Tibial nerve (tissue), 4 donors: ENCODE measurements at places on chromosomes 1 and 21. TPM values are rescaled to one million over a fixed set of nuclear protein-coding genes. Genes with fewer than 3 reads are reported as not detected.
A peak's percentile ranks its signal among the peaks of the same experiment; 100 is the strongest.

Gene TNFSF4
- total RNA-seq = 1.4 TPM

Gene OR10J5
- total RNA-seq = not detected

Gene SERPINC1
- not detected for total RNA-seq

Gene MRAP
- total RNA-seq = 4.6 TPM

Gene BMP8B
- 26.9 TPM for total RNA-seq

Gene DENND2C
- 3.3 TPM for total RNA-seq

Gene EFNA1
- 34.3 TPM for total RNA-seq

Gene PLPPR5
- 0.20 TPM for total RNA-seq

DNA sequence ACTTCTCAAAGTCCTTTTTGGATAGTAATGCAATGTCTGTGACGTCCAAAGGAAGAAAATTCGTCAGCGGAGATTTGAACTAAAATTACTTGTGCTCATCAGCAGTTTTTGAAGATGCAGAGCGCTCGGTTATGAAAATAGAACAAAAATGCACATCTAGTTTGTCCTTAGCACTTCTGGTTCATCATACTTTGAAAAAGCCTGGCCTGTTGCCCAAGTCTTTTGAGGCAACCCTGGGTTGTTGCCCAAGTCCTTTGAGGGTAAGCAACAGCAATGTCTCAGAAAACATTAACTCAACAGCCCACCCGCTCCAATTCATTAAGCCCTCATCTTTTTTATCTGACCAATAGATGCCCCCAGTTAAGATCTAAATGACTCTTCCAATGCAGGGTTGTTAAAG, 91.9 kb downstream of the HUNK start:
- H3K36me3 ChIP-seq = no peaks in the 10 kb centered on the region
- H3K4me3 ChIP-seq = no peak overlapping the region
- H3K27ac ChIP-seq = no peak overlapping the region
- no peaks in the 10 kb centered on the region for H3K4me1 ChIP-seq
- no peaks in the 10 kb centered on the region for H3K27me3 ChIP-seq
- DNase-seq = no peak

- no peak for DNase-seq
- H3K36me3 ChIP-seq = no peaks in the 10 kb centered on the region
- H3K27ac ChIP-seq = no peak overlapping the region
- no peaks in the 10 kb centered on the region for H3K4me1 ChIP-seq
- no peak overlapping the region for H3K4me3 ChIP-seq
Measured at GRCh38 chr1:48043622-48044021, 46.4 kb upstream of the TRABD2B start.

GRCh38 chr21:33449616-33450015, 30.2 kb downstream of the TMEM50B start:
- H3K4me1 ChIP-seq = peaks cover 7% of the 10 kb centered on the region
- H3K27ac ChIP-seq = no peak overlapping the region
- DNase-seq = no peak
- H3K36me3 ChIP-seq = peaks cover 65% of the 10 kb centered on the region
- no peaks in the 10 kb centered on the region for H3K27me3 ChIP-seq

- DNase-seq = no peak
- H3K36me3 ChIP-seq = no peaks in the 10 kb centered on the region
- no peaks in the 10 kb centered on the region for H3K4me1 ChIP-seq
- no peak overlapping the region for H3K27ac ChIP-seq
- H3K4me3 ChIP-seq = no peak overlapping the region
- no peaks in the 10 kb centered on the region for H3K27me3 ChIP-seq
Measured at GRCh38 chr1:23936481-23937176, 23.0 kb upstream of the PNRC2 start.

GRCh38 chr1:210001751-210002150, 63.7 kb downstream of the SYT14 start:
- no peaks in the 10 kb centered on the region for H3K36me3 ChIP-seq
- no peak overlapping the region for H3K27ac ChIP-seq
- no peaks in the 10 kb centered on the region for H3K4me1 ChIP-seq
- no peak overlapping the region for H3K4me3 ChIP-seq
- no peak for DNase-seq
- H3K27me3 ChIP-seq = no peaks in the 10 kb centered on the region

DNA sequence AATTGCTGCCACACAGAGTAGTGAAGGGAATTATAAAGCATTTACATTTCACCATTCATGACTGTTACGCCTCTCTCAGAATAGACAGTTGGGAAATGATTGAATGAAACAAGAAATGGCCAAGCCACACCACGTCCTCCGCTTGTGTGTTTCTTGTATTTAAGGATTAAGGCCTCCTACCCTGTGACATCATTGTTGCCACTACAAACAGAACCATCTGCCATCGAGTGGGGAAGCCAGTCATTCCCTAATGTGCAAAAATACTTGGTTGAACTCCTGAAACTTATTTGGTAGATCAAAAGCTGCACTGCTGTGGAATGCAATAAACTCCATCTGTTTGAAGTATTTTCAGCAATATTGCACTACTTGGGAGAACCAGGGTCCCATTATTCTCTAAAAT, 99.0 kb upstream of the C1orf105 start:
- no peak overlapping the region for H3K4me3 ChIP-seq
- no peak for DNase-seq
- no peak overlapping the region for H3K27ac ChIP-seq

GRCh38 chr1:180358649-180359048, 128.6 kb downstream of the LHX4 start:
- no peak overlapping the region for H3K4me3 ChIP-seq
- peaks cover 6% of the 10 kb centered on the region for H3K4me1 ChIP-seq
- DNase-seq = no peak
- H3K27ac ChIP-seq = no peak overlapping the region

DNA sequence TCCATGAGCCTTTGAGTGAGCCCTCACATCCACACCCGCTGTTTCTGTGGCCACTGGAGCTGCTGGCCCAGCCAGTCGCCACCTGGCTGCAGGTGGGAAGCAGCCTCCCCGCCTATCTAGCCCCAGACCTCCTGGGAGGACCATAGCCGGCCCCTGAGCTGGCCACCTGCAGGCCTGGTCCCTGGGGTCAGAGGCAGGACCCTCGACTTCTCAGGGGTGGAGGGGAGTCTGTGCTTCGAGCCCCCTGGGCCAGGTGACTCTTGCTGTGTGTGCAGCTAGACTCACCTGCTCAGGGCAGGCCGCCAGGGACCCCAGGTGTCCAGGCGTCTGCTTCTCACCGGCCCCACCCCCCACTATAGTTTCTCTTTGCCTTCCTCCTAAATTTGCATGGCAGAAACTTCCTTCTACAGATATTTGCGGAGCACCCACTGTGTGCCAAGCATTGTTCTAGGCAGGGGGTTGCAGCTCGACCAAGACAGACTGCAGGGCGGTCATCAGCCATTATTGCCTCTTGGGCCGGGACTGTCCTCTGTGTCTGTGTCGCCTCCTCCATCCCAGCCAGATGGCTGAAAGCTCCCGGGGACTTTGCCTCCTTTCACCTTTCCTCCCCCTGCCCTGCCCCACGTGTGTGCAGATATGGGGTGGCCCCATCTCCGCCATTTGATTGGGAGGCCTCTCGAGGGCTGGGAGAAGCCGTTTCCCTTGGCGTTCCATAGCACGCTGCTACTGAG, 27.3 kb downstream of the SPSB1 start:
- no peaks in the 10 kb centered on the region for H3K36me3 ChIP-seq
- H3K27me3 ChIP-seq = no peaks in the 10 kb centered on the region
- no peak overlapping the region for H3K4me3 ChIP-seq
- DNase-seq = no peak
- H3K4me1 ChIP-seq = peaks cover 83% of the 10 kb centered on the region

DNA sequence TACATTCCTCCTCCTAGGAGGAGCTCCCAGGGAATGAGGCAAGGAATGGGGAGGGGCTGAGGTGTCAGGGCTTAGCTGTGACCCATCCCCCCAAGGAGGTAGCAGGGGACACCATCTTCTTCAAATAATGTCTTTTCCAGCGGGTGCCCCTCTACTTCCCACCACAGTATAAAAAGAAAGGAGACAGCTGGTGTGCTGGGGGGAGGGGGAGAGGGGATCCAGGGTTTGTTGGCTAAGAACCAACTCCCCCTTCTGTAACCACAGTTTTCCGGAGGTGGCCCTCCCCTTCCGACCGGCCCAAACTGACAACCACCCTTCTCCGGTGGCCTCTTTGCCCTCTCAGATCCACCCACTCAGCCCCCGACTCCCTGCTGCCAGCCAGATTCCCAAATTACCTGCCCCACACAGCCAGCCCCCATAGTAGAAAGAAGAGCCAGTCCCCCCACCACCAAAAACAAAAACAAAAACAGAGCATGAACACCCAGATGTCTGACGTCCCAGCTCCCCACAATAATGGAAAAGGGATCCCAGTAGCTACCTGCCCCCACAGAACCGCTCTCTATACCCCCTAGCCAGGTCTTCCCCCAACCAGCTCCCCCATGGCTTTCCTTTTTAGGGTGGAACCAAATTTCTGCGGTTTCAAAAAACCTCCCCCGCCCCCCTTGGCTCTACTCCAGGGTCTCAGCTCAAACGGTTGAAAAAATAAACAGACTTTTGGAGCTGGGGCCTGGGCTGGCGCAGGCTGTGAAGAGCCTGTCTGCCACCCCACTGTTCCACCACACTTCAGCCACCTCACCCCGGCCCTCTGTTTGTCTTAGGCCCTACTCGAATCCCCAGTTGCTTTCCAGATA, 2.1 kb downstream of the ARHGEF2 start:
- no peaks in the 10 kb centered on the region for H3K27me3 ChIP-seq
- peak overlapping the region; percentile 80 for H3K4me3 ChIP-seq

DNA sequence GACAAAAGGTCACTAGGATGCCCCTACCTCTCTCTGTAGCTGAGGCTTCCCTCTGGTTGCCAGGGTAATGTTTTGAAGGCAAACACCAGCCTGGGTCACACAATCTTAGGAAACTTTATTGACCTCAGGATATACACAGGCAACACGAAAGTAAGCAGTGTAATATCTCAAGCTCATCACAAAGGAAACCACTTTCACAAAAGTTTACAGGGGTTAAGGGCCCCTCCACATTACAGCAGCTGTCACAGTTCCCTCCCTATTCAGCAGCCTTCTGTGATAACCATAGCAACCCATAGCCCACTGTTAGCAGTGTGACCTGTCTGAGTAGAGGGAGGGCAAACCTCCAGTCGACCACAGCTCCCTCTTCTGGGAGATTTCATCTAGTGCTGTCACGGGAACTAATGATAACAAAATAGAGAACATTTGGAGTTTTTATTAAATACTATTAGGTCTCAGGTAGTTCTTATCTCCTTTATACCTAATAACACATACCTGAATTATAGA, 149.8 kb downstream of the PTPRC start:
- H3K4me1 ChIP-seq = no peaks in the 10 kb centered on the region
- H3K36me3 ChIP-seq = no peaks in the 10 kb centered on the region
- H3K27ac ChIP-seq = no peak overlapping the region
- no peak overlapping the region for H3K4me3 ChIP-seq

DNA sequence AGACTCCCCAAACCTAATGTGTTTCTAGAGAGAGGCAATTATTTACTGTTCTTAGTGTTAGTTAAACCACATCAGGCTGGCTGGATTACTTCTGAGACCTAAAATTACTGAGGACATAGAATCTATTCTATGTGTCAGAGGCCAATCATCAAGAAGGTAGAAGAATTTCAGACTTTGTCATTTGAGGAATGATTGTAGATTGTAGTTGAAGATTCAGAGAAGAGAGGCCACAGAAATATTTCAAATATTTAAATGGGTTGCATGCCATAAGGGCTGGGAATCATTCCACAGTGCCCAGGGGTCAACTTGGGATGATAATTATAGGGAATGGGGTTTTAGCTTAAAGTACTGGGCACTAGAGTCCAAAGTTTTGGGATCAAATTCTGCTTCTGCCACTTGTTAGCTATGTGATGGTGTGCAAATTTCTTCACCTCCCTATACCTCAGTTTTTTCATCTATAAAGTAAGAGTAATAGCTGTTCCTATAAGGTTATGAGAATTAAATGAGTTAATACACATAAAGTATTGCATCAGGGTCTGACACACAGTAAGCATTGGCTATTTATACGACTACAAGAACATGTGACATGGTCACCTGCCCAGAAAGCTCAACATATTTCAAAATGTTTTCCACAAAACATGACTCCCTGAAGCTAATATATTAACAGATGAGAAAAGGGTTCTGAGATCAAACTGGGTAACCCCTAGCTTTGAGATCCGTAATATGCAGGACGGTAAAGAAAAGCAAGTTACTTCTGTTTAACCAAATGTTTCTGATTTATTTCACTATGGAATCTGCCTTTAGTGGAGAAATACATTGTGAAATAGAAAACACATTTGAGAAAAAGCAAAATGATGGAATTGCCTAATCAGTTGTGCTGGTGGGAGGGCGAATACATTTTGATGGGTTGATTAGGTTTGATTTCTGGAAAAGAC, 69.7 kb upstream of the SPAG17 start:
- H3K36me3 ChIP-seq = no peaks in the 10 kb centered on the region
- no peaks in the 10 kb centered on the region for H3K4me1 ChIP-seq
- no peak overlapping the region for H3K4me3 ChIP-seq
- no peak for DNase-seq
- H3K27me3 ChIP-seq = no peaks in the 10 kb centered on the region
- H3K27ac ChIP-seq = no peak overlapping the region

GRCh38 chr1:233865216-233865615, 39.3 kb upstream of the SLC35F3 start:
- DNase-seq = no peak
- H3K27ac ChIP-seq = no peak overlapping the region
- H3K36me3 ChIP-seq = no peaks in the 10 kb centered on the region
- H3K27me3 ChIP-seq = no peaks in the 10 kb centered on the region
- no peaks in the 10 kb centered on the region for H3K4me1 ChIP-seq

DNA sequence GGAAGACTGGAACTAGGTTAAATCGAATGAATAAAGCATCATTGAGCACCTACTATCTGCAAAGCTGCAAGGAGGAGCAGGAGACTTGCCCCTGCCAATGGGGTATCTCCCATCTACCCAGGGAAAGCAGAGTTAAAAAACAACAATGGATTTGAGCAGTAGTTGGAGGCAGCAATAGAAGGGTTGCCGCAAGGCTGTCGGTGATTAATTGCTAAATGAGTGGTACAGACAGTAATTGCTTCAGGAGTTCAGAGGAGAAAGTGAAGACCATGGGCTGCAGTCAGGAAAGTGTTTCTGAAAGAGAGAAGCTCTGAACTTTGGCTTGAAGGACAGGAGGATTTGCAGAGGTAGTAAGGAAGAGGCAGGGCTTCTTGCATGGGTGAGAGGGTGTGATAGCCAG, 152.9 kb downstream of the ACTL8 start:
- no peak overlapping the region for H3K27ac ChIP-seq
- no peaks in the 10 kb centered on the region for H3K4me1 ChIP-seq
- no peaks in the 10 kb centered on the region for H3K36me3 ChIP-seq
- peaks cover 17% of the 10 kb centered on the region for H3K27me3 ChIP-seq
- no peak for DNase-seq
- H3K4me3 ChIP-seq = no peak overlapping the region

DNA sequence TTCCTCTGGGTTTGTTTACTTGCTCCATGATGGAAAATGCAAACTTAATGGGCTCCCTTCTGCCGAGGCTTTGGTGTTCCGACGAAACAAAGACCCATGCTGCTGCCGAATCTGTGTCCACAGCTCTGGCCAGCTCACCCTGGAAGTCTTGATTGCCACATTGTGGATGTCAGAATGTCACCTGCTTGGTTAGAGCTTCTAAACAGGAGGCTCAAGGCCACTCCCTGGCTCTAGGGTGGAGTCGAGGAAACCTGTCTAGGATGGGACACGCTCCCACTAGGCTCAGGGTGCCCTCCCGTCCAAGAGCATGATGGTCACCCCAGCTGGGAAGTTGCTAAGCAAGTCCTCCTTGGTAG, 279.3 kb upstream of the VAMP3 start:
- no peak overlapping the region for H3K27ac ChIP-seq
- H3K27me3 ChIP-seq = no peaks in the 10 kb centered on the region
- DNase-seq = no peak
- peaks cover 32% of the 10 kb centered on the region for H3K4me1 ChIP-seq
- no peak overlapping the region for H3K4me3 ChIP-seq

GRCh38 chr1:115413621-115414020, 75.6 kb upstream of the NGF start:
- no peak for DNase-seq
- H3K27me3 ChIP-seq = no peaks in the 10 kb centered on the region
- no peak overlapping the region for H3K4me3 ChIP-seq
- no peak overlapping the region for H3K27ac ChIP-seq
